LHCN-M2 (cell line): ENCODE measurements at places on chromosomes 7 and 10. TPM values are rescaled to one million over a fixed set of nuclear protein-coding genes. Genes with fewer than 3 reads are reported as not detected.

Gene CCNY
- 51.6 and 63.7 TPM in 2 replicates for total RNA-seq

DNA sequence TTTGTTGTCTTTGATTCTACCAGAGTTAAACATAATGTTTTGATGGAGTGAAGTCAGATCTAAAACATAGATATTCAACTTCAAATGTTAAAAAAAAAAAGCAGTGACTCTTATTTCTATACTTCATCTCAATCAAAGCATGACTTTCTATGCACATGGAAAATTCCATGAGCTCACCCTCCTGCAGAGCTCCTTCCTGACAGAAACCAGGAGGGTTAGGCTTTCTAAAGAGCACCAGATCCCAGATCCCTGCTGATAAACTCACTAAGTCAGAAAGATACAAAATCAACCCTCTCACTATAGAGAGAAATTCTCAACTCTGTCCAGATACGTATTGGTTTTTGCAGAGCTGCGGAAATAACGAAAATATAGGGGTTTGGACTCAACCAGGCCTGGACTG lies 122.6 kb downstream of the FAM107B start:
- DNase-seq, result no peak

DNA sequence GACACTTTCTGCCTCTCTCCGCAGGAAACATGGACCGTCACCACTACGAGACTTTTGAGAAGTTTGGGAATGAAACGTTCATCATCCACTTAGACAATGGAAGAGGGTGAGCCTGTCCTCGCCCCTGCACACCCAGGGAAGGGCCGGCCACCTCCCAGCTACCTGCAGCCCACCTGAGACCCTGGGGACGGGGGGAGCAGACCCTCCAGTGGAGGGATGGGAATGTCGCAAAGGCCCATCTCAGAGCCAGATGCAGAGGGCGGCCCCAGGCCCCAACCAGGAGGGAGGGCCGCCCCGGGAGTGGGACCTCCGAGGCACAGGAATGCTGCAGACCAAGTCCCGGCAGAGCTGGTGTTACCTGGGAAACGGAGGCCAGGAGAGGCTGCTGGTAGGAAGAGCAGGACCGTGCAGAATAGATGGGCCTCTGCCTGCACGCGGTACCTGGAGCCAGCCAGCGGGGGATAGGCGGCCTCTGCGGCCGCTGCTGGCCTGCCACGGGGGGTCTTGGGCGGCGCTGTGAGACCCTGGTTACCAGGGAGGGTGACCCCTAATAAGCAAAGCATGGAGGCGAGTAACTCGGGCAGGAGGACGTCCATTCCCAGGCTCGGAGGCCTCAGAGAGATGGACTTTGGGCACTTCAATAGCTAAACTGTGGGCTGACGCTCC lies 32.9 kb upstream of the FOXL3 start:
- DNase-seq, result no peak

DNA sequence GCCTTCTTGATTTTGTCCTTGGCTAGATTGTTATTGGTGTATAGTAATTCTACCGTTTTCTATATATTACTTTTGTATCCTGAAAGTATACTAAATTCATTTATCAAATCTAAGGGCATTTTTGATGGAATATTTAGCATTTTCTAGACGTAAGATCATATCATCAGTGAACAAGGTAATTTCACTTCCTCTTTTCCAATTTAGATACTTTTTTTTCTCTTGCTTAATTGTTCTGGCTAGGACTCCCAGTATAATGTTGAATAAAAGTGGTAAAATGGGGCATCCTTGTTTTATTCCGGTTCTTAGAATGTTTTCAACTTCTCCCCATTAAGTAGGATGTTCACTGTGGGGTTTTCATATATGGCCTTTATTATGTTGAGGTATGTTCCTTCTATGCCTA lies 260.7 kb downstream of the POLR1F start:
- no peak for DNase-seq

DNA sequence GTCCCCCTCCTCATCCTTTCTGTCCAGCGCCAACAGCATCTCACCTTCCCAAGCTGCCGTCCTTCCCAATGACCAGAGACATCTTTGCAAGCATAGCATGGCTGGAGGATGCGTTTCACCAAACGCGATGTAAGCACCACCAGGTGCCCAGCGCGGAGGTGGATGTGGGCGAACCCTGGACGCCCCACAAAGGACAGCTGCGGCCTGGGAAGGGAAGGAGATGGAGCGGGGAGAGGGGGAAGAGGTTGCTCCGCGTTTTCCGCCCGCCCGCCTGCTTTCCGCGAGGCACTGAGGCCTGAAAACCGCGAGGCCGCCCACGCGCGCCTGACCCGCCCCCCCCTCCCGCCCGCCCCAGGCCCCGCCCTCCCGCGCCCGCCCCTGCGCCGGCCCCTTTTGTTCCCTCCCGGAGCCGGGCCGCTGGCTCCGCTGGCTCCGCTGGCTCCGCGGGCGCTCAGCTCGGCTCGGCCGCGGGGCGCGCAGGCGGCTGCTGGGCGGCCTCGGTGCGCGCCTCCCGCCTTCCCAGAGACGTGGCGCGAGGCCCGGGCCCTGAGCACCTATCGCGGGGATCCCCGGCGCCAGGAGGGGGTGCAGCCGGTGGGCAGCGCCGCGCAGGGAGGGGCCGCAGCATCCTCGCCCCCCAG lies at the start of gene CLIP2:
Gene CLIP2, plus strand, starts transcription at position 390 of the 641 bp plus-strand sequence. CDS start 28,140 bp downstream, outside the sequence.
- DNase-seq, result peak; percentile 82

Gene ZNF735
- not detected in 2 replicates for total RNA-seq

GRCh38 chr10:112832361-112832878 lies 117.6 kb upstream of the TCF7L2 start:
- no peak for DNase-seq

GRCh38 chr10:66656499-66656898 lies 269.3 kb upstream of the LRRTM3 start:
- no peak for DNase-seq

DNA sequence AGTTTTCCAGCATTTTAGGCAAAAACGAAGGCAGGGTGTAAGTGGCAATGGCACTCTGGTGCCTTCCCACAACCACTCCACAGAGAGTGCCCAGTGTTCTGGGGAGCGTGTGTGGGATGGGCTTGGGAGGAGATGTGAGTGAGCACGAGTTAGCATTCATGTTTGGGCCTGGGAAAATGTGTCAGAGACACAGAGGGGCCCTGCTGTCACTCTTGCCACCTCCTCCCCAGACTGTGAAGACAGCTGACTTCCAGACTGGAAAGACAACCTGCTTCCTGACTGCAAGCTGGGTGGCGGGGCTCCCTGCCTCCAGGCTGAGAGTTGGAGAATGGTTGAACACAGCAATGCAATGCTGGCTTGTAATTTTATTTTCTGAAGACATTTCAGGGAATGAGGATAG lies 454.5 kb upstream of the ZMIZ1 start:
- DNase-seq, result no peak

- no peak for DNase-seq
Measured at GRCh38 chr7:30977222-30977621, 13.5 kb downstream of the GHRHR start.

DNA sequence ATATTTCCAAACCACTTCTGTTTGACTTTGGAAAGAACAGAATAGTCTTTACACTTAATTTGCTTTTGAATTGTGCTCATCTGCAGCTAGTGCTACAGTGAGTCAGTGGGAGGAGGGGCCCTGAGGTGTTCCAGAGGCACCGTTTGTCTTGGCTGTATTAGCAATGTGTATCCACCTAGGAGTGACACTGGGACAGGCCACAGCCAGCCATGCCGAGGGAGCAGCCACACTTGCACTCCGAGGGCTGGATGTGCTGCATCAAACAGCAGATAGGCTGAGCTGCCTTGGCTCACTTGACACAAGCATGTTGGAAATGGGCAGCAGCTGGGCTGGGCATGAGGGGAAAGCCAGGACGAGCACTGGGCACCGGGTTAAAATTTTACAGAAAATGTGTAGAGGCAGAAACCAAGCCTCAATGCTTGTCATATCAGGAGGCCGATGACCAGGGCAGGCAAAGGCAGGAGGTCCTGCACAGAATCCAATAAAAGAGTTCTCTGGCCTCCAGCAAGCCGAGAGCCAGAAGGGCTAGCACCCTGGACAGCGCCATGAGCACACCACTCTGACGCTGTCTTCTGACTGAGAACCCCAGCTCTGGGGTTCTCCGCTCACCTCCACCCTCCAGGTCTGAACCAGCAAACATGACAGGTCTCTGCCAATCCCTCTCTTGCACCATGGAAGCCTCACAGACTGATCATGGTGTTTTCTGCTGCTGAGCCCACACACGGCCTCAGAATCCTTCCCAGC lies 163.3 kb downstream of the GRID1 start:
- DNase-seq, result no peak

- DNase-seq, result no peak
Measured at GRCh38 chr7:155198196-155198892, 99.3 kb upstream of the INSIG1 start.

Gene SPDYE2
- not detected in 2 replicates for total RNA-seq

DNA sequence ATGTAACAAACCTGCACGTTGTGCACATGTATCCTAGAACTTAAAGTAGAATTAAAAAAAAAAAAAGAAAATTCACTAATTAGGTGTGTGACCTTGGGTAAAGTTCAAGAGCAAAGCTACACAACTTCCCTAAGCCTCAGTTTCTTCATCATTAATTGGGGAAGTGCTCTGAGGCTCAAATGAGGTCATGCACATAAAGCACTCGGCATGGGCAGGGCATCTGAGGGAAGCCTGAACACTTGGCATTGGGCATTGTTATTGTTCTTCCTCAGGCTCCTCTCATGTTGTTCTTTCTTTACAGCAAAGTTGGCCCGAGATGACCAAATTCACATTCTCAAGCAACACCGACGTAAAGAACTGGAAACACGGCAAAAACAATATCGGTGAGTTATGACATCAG lies 21.5 kb downstream of the ALOX5 start:
- DNase-seq, result no peak

Gene KCNK18
- not detected in 2 replicates for total RNA-seq

DNA sequence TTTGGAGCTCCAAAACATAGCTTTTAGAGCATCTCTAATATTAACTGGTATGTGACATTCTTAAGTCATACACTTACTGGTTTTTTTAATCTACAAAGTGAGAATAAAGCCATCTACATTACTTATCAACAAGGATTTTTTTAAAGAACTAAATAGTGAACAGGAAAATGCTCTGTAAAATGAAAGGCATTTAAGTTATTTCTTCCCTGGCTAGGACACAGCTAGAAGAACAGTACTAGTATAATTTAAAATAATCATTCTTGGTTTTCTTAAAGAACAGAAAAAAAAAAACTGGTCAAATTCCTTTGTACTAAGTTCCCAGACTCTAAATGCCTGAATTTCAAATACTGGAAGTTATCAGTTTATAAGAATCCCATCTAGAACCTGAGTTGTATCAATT lies 139.5 kb downstream of the SRPK2 start:
- DNase-seq, result no peak

DNA sequence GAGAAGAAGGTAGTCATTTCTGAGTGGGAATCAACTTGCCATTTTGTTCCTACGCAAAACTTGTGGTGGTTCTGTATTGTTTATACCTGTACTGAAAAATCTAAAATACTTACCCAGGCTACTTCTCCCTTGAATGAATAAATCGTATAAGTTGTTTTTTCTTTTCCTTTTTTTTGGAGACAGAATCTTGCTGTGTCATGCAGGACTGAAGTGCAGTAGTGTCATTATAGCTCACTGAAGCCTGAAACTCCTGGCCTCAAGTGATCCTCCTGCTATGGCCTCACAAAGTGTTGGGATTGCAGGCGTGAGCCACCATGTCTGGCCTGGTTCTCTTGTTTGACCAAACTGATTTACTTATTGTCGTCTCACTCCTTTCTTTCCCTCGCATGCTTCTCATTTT lies 27.9 kb downstream of the LUC7L2 start:
- no peak for DNase-seq

Gene ARHGAP22
- total RNA-seq, result 255 and 312 TPM in 2 replicates

Gene HMX2
- not detected in 2 replicates for total RNA-seq

Gene LCOR
- total RNA-seq, result 13.2 and 14.9 TPM in 2 replicates

DNA sequence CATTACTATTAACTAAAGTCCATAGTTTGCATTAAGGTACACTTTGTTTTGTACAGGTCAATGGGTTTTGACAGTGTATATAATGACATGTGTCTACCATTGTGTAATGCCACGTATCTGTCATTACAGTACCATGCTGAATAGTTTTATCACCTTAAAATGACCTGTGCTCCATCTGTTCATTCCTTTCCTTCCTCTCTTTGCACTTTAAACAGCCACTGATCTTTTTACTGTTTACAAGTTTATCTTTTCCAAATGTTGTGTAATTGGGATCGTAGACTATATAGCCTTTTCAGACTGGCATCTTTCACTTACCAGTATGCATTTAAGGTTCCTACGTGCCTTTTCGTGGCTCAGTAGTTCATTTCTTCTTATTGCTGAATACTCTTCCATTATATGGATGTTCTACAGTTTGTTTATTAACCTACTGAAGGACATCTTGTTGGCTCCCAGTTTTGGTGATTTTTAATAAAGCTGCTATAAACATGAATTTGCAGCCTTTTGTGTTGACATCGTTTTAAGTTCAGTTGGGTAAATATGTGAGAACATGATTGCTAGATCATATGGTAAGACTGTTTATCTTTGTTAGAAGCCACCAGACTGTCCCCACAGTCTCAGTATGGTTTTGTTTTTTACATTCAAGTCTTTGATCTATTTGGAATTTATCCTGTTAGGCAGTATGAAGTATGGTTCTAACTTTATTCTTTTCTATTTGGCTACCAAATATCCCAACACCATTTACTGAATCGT lies 24.7 kb downstream of the STAM start:
- DNase-seq, result no peak

Gene LFNG
- total RNA-seq, result 15.2 and 15.7 TPM in 2 replicates

DNA sequence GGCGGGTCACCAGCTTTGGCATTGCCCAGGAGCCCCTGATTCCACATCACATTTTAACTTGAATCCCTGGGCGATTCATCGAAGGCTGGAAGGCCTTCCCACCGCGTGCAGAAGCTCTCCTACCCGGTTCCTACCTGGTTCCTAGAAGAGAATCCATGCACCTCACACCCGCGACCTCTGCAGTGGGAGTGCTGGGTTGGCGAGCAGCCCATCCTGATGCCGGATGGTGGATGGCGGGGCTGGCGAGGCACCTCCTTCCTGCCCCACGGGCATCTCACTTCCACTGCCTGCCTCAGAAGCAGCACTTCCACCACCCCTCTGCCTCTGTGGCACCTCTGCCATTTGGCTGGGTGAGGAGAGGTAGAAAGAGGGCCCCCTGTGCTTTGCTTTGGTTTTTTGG lies 32.0 kb downstream of the NUB1 start:
- no peak for DNase-seq

- DNase-seq, result no peak
Measured at GRCh38 chr10:28788762-28789161, 111.4 kb downstream of the BAMBI start.

DNA sequence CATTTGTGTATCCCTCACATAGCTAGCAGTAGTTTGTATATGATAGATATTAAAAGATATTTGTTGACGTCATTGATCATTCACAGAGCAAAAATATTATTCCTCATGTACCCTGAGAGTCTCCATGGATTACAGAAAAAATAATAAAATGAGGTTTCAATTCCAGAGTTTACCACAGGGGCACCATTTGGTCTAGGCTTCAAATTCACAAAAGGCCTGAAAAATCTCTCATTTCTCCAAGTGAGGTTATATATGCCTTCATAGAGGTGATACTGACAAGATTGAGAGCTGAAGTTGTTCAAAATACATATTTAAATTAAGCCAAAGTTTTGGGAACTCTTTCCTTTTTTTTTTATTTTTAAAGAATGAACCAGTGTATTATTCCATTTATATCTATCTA lies 52.7 kb downstream of the TMEM26 start:
- peak; percentile 13 for DNase-seq

- DNase-seq, result no peak
Measured at GRCh38 chr7:68247571-68247970, 1250.9 kb downstream of the TYW1 start.
